ENCODE measurements at places on chromosomes 1 and 21.

DNA sequence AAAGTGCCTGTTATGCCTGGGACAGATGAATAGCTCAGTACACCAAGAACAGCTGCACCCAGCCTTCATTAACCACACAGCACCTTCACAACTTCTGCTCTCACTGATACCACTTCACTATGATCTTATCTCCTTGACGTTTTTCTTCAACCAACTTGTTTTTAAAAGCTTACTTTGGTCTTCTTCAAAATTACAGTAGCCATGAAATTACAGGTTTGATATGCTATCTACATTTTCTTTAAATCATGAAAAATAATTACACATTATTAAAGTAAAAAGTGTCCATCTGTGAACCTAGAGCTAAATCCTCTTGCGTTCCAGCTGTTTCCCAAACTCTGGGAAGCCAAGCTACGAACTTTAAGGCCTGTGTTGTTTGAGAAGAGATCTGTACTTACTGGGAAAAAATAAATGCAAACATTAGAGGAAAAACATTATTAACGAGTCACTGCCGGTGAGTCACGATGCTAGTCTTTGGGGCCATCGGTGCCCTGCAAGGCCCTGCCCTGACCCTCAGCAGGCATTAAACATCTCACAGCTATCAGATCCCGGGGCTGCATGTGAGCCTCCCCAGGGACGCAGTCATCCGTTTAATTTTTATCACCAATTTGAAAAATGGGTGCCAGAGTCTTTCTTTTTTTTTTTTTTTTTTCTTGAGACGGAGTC is 56.3 kb upstream of the GPR153 start:
- no peak for DNase-seq

DNA sequence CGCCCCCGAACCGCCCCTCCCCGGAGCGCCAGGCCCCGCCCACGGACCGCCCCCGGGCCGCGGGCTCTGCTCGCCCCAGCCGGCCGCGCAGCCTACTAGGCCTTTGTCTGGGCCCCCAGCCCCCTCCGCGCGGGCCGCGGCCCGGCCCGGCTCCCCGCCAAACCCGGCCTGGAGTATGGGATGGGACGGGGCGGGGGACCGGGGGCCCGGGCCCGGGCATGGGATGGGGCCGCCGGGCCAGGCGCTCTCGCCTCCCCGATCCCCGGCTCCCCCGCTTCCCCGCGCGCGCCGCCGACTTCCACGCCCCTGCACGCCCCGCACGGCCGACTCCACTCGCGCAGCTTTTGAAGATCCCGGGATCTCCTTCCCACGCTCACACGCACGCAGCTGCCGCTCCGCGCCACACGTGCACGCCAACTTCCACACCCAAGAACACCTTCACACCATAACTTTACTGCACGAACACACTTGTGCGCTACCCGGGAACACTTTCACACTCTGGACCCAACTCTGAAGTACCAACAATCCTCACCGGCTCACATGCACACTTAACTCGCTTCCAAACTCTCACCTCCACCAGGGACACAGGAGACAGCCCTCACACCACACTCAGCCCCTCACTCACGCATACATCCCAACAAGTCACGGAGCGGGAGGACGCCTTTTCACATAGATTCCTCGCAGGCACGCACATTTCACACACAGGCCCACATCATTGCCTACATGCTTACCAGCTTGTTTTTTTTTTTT is 437 bp upstream of the HSPG2 start:
- DNase-seq: peak; percentile 52

DNA sequence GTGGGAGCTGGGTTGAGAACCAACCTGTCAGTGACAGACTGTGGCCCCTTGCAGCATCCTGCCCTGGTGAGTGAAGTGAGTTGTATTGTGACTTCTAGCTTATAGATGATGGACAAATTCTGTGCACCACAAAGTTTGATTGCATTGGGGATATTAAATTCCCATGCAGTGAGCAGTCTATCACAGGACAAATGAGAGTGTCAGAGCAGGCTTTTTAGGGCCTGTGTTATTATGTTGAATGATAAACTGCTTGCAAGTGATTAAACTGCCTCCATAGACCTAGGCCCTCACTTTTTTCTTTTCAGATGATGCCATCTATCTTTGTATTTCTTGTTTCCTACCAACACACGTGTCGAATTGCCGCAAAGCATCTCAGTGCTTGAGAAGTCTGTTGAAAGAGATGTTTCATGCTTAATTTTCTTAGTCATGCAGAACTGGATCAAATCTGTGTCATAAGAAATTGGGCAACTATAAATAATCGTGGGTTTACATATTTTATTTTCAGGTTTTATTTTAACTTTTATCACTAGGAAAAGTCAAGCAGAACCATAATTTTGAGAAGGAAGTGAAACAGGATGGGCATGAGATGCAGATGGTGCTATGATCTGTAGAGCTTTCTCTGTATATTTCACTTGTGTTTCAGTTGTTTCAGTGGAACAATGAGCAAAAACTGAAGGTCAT is 199.2 kb downstream of the S1PR1 start:
- no peak for DNase-seq

DNA sequence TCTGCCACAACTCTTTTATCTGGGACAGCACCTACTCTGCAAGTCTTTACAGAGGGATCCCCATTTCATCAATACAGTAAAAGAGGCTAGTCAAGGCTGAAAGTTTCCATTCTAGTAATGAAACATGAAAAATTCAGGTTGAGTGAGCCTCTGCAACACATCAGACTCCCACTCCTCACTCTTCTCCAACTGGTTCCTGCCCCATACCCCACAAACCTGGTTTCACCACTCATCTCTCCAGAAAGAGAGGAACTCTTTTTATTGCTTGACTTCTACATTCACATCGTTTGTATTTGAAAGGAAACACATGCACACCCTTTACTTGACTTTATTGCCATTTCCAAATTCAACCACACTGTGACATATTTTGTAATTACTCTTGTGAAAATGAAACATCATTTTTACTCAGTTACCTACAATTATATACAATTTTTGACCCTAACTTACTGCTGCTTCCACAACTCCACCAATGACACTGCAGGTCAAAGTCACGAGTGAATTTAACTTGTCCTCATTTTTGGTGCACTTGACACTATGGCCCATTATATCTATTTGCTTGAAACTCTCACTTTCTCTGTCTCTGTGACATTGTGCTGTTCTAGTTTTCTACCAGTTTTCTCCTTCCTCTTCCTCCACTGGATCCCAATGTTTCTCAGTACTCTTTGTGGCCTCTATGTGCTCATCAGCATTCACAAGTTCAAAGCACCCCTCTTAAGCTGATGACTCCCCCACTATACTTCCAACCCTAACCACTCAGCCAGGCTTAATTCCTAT is 8.0 kb downstream of the STX6 start:
- DNase-seq: no peak

- no peak for DNase-seq
Observed at GRCh38 chr1:92298213-92298572, 594 bp downstream of the GLMN start.

Measured in T-helper 22 cell (primary cell).